ENCODE measurements at places on chromosomes 6 and 20.

DNA sequence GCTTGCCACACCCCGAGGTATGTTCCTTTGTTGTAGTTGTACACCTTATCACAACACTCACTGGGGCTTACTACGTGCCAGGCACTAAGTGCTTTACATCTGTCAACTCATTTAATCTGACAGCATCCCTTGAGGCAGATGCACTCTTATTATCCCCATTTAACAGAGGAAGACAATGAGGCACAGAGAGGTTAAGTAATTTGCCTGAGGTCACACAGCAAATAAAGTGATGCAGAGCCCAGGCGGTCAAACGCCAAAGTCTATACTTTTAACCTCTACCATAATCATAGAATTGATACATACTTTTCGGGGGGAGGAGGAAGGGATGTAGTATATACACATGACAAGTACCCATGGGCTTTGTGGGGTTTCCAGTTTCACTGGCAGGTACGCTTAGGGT, 37.7 kb downstream of the MDFI start:
- DNase-seq: no peak

- DNase-seq: no peak
These were observed 105.1 kb downstream of the TRMT11 start for GRCh38 chr6:126091466-126091865.

DNA sequence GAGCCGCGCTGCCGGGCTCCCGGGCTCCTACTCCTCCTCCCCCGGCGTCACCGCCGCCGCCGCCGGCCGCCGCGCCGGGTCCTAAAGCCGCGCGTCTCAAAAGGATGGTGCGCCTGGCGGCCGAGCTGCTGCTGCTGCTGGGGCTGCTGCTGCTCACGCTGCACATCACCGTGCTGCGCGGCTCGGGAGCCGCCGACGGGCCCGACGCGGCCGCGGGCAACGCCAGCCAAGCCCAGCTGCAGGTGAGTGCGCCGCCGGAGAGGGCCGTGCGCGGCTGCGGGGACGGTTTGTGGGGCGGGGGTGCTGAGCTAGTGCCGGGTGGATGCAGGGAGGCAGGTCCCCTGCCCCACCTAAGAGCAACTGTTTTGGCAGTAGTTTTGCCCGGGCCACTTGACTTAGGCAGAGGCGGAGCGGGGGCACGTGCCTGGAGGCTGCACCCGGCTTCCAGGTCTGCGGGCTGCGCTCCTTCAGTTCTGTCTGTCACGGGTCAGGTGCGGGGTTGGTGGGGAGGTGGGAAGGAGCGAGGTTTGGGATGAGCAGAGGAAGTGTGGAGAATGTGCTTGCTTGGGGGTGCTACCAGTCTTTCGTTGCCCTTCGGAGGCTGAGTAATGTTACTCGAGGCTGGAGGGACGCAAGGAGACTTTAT, 722 bp downstream of the ISM1 start:
- peak; percentile 80 for DNase-seq

DNA sequence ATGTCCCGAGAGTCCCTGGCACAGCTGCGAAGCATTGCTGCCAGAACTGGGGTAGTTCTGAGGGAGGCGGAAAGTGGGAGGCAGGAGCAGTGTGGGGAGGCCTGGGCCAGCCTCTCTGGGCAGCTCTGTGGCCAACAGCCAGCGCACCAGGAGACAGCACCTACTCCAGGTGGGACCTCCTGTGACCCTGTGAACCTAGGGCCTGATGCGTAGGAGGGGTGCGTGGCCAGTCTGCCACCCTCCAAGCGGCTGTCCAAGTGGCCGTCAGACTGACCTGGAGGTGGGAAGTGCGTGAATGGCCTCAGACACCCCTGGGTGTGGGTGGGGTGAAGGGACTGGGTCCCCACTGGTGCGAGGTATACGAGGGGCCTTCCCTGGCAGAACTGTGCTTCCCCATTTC, 15.5 kb downstream of the SS18L1 start:
- DNase-seq: no peak

- DNase-seq: no peak
These were observed 156.2 kb downstream of the BTBD9 start for GRCh38 chr6:38483526-38483925.

- DNase-seq: no peak
These were observed 13.6 kb downstream of the RIPOR2 start for GRCh38 chr6:24922170-24922569.

DNA sequence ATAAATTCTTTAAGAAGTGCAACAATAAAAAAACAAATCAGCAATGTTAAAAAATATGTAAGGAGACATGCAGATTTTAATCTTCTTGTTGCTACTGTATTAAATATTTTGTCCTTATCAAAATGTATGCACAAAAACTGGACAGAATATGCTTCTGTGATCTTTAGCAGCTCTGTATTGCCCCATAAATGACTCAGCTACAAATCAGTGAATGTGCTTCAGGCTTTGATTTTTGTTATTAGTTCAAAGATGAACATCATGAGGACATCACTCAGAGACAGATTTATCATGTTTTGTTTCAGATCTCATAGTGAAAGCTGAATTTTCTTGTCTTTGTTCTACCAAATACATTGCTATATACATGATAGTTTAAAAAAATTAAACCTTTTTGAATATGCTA, 312.4 kb downstream of the GRIK2 start:
- no peak for DNase-seq

DNA sequence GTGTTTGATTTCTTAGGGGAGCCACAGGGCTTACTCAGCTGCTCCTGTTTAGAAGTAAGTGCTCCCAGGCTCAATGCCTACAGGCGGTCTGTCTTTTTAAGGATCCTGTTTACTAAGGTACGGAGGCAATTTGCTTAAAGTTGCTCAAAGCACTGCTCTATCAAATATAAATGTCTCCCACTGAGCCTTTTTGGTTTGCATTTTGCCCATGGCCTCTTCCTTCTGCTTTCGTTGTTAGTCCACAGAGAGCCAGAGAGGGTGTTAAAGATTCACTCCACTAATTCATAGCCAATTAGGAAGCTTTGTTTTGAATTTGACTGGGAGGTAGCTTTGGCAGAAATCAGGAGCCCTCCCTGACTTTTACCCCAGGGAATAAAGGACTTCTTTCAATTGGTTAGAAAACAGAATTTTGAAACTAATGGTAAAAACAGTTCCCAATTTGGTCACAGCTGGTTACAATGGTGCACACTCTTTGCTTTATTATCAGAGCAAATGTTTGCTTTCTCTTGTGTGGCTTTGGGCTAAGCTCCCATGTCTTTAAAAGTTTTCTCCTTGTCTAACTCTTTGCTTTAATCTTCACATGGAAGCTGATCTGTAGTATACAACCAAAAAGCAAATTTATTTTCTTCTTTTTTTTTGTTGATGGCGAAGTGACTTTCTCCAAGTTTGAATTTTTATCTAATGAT, 126.2 kb downstream of the IMPG1 start:
- no peak for DNase-seq

GRCh38 chr20:54351371-54352136, 123.8 kb upstream of the DOK5 start:
- DNase-seq: no peak

- no peak for DNase-seq
These were observed 707 bp upstream of the TOP1 start for GRCh38 chr20:41027872-41028358.

DNA sequence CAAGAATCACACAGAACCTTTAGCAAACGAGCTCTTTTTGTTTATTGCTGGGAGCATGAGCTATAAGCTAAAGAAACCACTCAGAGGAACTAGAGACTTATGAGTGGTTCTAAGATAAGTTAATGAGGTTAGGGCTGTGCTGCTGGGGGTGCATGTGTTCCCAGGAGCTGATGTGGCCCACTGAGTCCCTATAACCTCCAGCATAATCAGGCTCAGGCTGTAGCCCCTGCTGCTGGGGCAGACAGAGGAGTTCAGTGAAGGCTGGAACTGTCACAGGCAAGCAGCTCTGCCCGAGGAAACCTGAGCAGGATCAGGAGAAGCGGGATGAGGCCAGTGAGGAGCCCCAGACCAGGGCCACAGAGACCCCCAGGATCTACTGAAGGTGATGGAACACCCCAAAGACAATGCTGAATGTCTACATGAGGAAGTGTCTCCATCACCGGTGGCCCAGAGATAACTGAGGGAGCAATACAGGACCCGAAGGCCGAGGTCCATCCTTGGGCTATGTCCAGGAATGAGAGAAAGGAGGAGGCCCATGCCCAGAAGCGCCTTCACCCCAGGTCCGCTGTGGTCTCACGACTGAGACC, 17.3 kb downstream of the TUBB2B start:
- DNase-seq: no peak

- no peak for DNase-seq
These were observed 72.1 kb downstream of the SLC24A3 start for GRCh38 chr20:19284400-19285178.

DNA sequence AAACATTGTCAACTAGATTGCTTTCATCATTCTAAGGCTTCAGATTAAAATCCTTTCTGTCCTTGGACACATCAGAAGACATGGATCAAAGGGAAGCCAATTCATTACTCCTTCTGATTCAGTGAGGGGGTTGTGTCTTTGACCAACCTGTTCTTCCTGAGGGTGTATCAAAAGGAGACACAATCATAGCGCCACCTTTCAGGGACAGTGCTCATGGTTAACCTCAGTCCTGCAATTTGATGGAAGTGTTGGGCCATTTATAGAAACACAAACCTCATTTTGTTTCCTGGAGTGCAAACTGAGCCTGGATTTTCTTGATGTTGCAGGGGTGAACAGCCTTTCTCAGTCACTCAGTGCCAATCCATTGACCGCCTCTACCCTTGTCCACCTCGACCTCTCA, 163.9 kb upstream of the SCGN start:
- no peak for DNase-seq

DNA sequence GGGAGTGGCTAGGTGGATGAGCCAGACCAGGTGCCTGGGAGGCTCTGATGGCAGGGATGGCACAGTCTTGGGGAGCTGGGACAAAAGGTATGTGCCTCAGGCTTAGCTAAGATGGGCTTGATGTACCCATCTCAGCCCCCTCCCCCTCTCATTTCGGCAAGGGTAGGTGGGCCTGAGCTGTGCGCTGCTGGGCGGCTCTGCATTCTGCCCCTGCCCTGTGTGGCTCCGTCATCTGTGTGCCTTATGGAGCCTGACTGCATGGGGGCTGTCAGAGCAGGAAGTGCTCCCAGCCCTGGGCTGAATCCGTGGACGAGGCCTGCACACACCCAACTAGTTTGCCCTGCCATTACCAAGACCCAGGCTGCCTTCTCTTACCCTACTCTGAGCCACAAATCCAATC, 54.7 kb downstream of the PYGB start:
- DNase-seq: no peak

DNA sequence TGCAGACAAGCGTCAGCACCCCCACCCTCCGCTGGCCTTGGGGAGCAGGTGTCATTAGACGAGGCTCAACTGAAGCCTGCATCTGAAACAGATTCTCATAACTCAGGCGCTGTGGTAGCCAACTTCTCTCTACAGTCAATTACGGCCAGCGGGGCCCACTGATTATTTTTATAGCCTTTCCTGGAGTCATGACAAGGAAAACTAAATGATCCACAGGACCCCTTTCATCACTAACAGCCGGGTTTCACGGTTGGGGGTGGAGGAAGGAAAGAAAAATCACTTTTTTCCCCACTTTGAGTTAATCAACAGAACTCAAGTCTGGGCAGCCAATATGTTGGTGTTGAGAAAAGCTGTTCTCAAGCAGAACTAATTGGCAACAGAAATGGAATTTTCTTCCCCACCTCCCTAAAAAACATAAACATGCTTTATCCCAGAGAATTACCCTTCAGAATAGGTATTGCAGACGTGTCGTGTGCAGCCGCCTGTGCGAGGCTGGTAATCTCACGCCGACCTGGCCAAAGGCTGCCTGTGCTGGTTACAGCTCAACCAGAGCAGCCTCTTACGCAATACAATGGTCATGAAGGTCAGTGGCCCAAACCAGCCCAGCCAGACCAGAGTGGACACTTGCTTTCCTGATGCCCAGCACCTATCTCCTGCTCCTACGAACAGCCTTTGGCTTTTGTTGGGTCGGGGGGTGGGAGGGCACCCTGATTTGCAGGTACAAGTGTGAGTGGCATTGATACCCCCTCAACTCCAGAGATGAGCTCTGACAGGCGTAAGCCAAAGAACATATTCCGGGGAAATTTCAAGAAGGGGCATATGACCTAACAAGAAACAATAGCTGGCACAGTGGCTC, 11.0 kb downstream of the RIPOR3 start:
- no peak for DNase-seq

DNA sequence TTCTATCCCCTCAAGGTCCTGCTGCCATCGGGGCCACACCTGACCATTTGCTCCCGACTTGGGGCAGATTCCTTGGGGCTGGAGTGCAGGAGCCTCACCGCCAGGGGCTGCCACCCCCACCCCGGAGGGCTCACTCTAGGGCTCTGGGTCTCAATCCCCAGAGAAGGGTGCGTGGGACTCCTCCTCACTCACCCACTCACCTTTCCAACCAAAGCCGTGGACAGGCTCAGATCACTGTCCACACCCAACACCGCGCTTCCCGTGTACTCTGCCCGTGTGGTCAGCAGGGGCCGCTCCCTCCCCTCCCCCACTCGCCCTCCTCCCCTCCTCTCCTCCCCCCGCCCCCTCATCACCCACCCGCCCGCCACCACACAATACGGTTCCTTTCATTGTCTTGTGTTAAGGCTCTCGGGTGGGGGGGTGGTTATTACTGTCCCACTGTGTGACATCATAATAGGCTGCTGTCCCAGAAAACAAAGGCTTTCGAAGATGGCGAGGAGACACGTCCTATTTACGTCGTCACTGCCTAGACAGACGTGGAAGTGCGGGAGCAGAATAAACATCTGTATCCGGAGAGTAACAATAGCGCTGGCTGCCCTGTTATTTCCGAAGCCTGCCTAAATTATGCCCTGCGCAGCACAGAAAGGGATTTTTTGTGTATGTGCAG, 85.8 kb downstream of the YTHDF1 start:
- no peak for DNase-seq

DNA sequence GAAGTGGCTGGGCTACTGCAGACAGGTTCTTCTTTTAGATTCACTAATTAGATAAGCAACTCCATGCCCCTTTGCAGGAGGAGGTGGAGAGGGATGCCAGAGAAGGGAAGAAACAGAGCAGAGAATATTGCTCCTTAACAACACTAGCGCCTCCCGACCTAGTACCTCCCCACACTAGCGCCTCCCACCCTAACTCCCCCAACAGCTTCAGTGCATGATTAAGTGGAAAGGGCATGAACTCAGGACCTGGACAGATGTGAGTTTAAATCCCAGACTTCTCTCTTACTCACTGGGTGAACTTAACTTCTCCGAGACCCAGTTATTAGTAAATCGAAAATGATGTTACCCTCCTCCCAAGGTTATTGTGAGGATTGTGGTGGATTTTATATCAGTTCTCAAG, 25.7 kb downstream of the STX11 start:
- DNase-seq: no peak

- no peak for DNase-seq
These were observed 1.4 kb downstream of the BCAS1 start for GRCh38 chr20:54068966-54069365.
